ENCODE measurements at places on chromosomes 4 and X. TPM values are rescaled to one million over a fixed set of nuclear protein-coding genes. Genes with fewer than 3 reads are reported as not detected.

The CXorf49 gene
- polyA plus RNA-seq = not detected

The ERAS gene
- polyA plus RNA-seq = not detected

The TIGD4 gene
- polyA plus RNA-seq = 0.60 TPM

The MAP3K15 gene
- 70.5 TPM for polyA plus RNA-seq

The USP27X gene
- 2.2 TPM for polyA plus RNA-seq

Measured in adrenal gland (tissue), 19 donors.